ENCODE measurements at places on chromosomes 12 and 14.

DNA sequence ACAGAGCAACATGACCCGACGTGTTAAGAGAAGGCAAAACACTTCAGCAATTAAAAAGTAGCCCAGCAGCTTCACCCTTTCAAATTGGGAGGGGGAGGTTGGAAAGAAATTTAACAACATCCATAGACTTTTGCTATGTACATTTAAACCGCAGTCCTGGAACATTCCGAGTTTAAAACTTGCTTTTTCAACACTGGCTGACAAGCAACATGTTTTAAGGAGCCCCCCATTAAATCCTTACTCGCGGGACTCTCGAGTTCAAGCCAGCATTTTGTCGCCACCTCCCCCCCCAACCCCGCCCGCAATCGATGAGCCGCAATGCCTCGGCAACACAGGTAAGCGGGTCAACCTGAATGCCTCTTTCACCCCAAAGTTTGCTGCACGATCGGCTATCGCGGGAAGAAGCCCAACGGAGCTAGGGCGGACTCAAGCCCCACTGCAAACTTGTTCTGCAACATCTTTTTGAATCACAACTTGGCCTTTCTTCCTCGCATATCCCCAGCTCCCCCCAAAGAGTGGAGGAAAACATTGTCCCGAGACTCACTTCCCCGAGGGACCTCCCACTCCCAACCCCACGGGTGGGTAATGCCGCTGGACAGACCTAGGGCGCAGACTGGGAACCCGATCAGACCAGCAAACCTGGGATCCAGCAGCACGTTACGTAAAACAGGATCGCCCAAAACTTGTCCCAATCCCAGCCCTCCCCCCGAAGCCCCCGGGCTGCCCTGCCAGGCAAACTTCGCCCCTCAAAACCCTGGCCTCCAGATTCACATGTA is 777 bp downstream of the ZFP36L1 start:
- DNase-seq, result no peak

- DNase-seq, result no peak
These were observed 483.3 kb downstream of the VRK1 start for GRCh38 chr14:97280526-97280925.

- no peak for DNase-seq
These were observed 281.9 kb downstream of the BTG1 start for GRCh38 chr12:91863702-91864101.

GRCh38 chr12:125873016-125873415 is 807.8 kb downstream of the AACS start:
- DNase-seq, result no peak

- no peak for DNase-seq
These were observed 33.0 kb downstream of the FRMD6 start for GRCh38 chr14:51684760-51685159.

- DNase-seq, result no peak
These were observed 98.6 kb downstream of the C12orf50 start for GRCh38 chr12:87930627-87931026.

GRCh38 chr12:100661300-100661951 is 87.9 kb downstream of the GAS2L3 start:
- no peak for DNase-seq

DNA sequence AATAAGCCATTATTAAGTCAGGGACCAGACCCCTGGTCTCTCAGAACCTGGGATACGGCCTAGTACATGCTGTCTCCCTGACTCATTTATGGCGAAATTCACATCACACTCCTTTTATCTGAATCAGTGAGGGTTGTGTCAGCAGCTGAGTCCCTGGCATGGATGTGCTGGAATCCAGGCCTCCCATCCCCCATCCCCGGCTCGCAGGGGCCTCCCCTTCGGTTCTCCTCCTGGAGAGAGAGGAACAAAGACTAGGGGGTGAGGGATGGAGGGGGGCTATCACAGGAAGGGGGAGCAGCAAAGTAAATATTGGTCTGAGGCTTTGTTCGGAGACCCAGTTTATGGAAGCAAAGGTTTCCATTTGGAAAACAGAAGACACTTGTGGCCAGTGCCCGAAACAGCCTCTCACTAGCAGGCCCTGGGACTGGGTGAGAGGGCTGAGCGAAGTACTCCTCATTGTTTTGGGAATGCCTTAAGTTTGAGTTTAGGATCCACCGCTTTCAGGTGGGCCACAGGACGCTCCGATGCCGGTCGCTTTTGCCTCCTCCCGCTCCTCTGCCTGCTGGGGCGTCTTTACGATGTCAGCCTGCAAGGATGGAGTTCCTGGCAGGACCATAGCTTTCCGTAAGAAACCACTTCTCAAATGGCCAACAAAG is 145.0 kb downstream of the PRKCH start:
- peak; percentile 88 for DNase-seq

DNA sequence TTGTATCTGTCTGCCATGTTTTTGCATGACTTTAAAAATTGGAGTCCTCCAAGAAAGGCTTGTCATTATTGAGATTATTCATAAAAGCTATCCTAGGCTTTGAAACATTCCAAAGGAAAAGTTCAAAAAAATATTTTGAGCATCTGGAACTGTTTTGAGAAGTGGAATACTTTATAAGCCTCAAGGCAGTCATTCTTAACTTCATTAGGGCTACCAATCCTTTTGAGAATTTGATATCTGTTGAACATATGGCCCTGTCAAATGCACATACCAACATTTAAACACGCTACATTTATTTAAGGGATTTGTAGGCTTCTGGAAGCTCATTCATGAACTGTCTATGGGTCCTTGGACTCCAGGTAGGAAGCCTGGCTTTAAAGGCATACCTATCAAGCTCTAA is 77.0 kb downstream of the TMEM117 start:
- no peak for DNase-seq

- no peak for DNase-seq
These were observed 6.7 kb upstream of the SSPN start for GRCh38 chr12:26188641-26189040.

DNA sequence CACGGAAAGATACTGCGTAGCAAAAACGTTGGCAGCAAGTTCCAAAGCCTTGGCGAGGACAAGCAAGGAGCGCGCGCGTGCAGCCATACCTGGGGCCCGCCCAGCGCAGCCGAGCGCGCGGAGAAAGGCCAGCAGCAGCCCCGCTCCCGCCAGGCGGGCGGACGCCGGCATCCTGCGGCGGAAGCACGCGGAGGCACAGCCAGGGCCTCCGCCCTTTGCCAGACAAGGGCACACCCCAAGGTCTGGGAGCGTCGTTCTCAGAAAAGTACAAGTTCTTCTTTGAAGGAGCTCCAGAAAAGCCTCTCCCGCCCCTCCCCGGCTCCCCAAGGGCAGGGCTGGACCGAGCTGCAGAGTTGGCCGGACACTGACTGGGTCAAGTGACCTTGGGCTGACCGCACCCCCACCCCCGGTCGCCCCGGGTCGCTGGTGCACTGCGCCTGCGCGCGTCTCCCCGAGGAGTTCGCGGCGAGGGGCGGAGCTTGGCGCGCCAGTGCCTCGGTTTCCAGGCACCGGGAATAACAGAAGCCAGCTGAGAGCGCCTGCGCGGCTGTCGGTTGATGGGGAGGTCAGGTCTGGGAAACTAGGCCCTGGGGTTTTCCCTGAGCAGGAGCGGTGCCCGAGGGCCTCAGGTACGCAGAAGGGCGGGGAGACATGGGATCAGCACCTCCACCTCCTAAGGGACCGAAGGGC is at the start of gene ZC2HC1C:
TSS of gene ZC2HC1C (plus strand) at position 521 of the 690 bp plus-strand sequence. CDS start 933 bp downstream, outside the sequence.
- peak; percentile 82 for DNase-seq

GRCh38 chr14:53890611-53891101 is 66.0 kb downstream of the BMP4 start:
- DNase-seq, result no peak

- DNase-seq, result no peak
These were observed 96.0 kb upstream of the MDM1 start for GRCh38 chr12:68428211-68428610.

DNA sequence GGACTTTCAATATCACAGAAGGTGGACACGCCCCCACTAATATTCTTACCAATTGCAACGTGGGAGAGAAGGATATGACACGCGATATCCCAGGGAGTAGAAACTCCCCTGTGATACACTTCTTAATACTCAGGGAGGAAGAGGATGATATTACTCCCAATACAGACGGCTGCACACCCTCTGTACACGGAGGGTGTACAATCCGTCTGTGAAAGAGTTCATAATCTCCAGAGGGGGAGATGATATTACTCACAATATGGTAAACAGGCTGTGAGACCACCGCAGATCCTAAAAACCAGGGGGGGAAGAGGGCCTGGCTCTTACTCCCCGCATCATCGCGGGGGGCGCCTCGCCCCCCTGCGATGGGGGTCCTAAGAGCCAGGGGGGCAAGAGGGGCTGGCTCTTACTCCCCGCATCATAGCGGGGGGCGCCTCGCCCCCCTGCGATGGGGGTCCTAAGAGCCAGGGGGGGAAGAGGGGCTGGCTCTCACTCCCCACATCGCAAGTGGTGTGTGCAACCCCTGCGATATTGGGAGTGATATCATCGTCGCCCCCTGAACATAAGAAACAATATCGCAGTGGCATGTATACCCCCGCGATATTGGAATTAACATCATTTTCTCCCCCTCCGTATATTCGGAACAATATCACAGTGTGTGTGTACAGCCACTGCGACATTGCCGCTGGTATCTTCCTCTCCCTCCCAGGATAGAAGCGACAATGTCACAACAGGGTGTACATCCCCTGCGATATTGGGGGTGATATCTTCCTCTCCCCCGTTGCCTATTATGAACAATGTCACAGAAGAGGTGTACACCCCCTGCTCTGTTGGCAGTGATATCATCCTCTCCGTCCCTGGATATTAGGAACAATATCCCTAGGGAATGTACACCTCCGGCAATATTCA is 8.9 kb upstream of the CLEC6A start:
- no peak for DNase-seq

DNA sequence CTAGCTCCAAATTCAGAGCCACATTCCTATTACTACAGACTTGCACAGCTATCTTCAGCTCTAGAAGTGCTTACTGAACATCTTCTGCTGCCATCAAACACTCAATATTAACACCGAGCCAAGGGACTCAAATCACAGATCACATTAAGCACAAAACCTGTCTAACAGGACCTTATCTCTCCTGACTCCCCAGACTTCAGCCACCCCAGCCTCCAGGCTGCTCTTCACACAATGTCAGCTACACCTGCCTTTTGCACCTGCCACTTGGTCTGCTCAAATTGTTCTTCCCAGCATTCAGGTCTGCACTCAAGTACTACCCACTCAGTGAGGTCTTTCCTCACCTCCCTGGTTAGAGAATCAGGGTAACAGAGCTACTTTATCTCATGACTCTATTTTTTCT is 57.1 kb downstream of the GALC start:
- DNase-seq, result no peak

GRCh38 chr14:93042968-93043940 is 72.5 kb downstream of the ITPK1 start:
- peak; percentile 96 for DNase-seq

DNA sequence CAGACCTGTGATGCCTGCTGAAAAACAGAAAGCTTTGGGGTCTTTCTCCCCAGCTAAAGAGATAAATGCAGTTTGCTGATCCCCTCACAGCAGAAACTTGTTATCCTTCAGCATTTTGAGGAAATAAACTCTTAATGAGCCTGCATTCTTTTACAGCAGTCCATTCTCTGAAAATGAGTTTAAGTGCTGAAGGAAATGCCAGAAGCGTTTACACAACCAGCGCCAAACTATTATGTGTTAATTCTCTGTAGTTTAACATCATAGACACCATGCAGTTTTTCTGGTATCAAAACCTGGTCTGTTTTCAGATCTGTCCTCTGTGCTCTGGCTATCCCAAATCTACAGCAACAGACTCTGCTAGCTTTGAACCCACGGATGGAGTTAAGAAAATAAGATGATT is 291.3 kb downstream of the NPAS3 start:
- no peak for DNase-seq

- no peak for DNase-seq
These were observed 239.2 kb upstream of the FKBP4 start for GRCh38 chr12:2555487-2556082.

GRCh38 chr14:50417853-50418252 is 21.2 kb upstream of the CDKL1 start:
- no peak for DNase-seq

GRCh38 chr12:6548556-6548955 is 7.3 kb downstream of the IFFO1 start:
- no peak for DNase-seq

DNA sequence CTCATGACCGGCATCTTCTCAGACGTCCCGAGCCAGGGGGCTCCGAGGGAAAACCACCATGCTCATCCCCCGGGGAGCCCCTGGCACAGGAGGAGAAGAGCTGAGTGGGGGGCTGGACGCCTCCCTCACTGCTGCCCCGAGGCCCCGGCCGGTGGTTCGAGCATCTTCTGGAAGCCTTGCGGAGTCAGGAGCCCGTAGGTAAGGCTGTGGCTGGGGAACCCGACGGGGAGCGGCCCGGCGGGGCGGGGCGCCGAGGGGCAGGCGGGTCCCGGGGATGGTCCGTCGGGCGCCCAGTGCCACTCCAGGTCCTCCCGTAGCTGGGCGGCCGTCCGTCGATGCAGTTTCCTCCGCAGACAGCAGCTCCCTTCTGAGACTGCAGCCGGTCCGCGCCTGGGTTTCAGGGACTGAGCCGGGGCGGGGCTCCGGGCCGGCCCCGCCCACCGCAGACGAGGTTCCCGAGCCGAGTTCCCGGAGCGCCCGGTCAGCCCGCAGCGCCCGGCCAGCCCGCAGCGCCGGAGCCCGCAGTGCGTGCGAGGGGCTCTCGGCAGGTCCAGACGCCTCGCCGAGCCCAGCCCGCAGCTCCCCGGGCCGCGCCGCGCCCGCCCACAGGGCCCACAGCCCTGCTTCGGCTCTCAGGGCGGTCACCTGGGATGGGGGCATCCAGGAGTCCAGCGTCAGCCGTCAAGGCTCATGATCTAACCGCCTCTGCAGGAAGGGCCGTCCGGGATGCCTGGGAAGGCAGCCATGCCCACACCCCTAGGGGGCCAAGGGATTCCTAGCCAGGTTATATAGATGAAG is at the start of gene PGF:
TSS of gene PGF (minus strand) at position 369 of the 798 bp plus-strand sequence. CDS start at position 14, 355 bp downstream.
- no peak for DNase-seq

GRCh38 chr14:63474111-63474510 is 69.1 kb downstream of the PPP2R5E start:
- DNase-seq, result no peak

- no peak for DNase-seq
These were observed 72.9 kb upstream of the LTA4H start for GRCh38 chr12:96108321-96108720.

DNA sequence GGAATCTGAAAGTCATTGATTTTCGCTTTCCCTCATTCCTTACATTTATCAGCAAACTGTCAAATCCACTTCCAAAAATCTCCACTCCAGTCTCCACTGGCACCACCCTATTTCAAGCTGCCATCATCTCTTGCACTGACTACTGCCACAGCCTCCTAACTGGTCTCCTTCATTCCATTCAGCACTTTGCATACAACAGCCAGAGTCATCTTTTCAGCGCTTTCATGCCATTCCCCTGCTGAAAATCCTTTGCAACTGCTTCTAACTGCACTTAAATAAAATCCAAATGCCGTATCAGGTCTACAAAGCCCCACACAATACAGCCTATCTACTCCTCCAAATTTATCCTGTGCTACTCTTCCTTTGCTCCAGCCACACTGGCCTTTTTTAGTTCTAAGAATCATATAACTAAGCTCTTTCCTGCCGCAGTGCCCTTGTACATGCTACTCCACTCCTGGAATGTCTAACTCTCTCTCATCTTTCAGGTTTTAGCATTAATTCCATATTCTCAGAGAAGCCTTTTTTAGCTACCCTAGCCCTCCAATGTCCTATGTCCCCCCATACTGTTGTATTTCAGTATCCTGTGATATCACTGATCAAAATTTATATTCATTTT is 21.6 kb downstream of the FERMT2 start:
- no peak for DNase-seq

- peak; percentile 57 for DNase-seq
These were observed 38.3 kb upstream of the LTA4H start for GRCh38 chr12:96073346-96074330.
